ENCODE measurements at places on chromosomes 3 and 15.

- no peak for ATAC-seq
Observed at GRCh38 chr3:159911664-159912037, 77.0 kb upstream of the IL12A start.

GRCh38 chr3:23576379-23576959, 229.3 kb upstream of the UBE2E1 start:
- no peak for ATAC-seq

GRCh38 chr3:111506435-111506834, 35.6 kb upstream of the CD96 start:
- no peak for ATAC-seq

GRCh38 chr15:32747921-32748342, 30.1 kb downstream of the GREM1 start:
- no peak for ATAC-seq

DNA sequence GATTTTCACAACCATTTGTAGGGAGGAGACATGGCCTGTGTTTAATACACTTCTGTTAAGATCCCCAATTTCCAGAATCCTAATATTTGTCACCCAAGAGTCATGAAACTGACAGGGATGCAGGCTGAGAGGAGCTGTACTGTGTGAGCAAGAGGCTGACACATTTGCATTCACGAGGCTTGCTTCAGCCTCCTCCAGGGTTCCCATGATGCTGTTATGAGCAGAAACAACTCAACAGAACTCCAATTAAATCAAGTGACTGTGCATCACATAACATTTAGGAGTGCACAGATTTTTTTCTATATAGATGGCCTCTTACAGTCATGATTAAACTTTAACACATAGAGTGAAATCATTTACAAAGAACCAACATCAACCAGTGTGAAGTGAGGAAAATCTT, 292.3 kb upstream of the STT3B start:
- no peak for ATAC-seq

DNA sequence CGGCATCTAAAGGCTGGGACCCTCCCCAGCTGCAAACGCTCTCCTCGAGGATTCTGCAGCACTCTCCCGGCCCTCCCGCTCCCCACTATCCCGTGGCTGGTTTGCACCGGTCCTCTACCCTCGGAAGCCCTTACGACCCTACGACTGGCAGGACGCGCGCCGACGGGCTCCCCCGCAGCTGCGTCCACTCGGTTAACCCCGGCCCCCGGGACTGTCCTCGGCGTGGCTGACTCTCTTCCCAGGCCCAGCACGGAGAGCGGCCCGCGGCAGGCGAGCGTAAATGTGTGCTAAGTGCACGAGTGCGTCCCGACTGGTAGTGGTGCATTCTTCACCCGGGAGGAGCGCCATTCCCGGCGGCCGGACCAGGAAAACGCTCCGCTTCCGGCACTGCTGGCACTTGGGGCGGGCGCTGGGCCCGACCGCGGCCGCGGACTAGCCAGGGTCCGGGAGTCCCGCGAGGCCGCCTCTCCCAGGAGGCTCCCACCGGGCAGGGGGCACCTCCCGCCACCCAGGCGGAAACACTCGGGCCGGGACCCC, 508 bp downstream of the GORASP1 start:
- ATAC-seq, result peak; percentile 6

DNA sequence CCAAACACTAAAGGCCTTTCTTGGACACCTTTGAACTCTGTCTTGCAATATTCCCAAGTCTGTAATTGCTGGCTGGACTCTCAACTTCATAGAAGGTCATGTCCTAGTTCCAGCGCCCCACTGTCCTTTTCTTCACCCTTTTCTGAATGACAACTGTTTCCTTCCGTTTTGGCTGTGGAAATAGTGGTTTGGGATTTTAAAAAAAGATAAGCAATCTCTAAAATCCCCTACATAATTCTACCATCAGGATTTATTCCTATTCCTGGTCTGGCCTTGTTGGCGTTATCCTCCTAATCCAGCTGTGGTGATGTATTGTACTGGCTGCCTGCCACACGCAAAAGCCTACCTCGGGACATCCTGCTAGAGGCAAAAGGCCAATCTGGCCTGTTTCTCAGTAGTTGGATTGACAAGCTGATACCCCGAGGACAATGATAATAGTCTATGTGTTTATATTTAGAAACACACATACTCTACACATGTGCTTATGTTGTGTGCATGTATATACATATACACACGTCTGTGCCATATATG, 440.3 kb upstream of the DPH6 start:
- no peak for ATAC-seq

DNA sequence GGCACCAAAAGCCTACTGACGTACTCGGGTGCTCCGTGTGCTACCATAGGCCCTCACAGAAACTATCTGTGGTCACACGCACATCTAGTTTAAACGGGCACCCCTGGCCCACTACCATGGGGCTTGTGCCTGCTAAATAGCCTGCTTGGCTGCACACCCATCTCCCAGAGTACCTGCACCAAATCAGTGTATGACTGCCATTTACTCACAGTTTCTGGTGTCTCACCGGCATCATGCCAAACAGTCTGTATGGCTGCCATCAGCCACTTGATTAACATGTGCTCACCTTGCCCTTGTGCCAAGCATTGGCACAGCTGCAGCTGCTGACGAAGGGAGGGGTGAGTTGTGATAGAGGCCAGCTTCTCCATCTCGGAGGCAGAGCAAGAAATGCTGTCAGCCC, 232.7 kb downstream of the IGSF11 start:
- ATAC-seq, result no peak

DNA sequence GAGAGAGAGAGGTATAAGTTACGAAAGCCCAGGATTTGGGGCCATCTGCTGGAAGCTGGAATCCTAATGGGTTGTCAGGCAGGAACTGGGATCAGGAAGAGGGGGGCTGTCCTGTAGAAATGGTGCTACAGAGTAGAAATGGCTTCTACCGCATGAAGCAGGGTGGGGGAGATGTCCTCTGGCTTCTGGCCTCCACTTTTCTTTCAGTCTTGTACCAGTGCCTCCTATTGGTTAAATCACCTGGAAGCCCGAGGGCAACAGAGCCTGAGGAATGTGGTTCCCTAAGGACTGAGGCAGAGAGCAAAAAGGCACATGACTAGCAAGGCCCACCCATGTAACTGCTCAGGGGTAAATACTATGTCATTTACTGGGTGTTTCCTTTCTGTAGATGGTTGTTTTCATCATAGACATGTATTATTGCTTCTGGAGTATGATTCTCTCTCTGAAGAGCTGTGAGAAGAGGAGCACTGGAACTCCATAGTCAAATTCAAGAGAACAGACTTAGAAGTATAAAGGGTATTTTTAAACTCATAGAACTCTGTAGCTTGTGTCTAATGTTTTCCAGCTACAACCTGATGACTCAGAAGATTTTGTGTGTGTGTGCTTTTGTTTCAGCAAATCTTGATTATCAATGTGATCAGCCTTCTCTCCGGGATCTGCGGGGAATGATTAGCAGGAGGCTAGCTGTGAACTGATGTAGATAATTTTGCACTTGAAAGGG, 20.2 kb upstream of the MITF start:
- no peak for ATAC-seq

DNA sequence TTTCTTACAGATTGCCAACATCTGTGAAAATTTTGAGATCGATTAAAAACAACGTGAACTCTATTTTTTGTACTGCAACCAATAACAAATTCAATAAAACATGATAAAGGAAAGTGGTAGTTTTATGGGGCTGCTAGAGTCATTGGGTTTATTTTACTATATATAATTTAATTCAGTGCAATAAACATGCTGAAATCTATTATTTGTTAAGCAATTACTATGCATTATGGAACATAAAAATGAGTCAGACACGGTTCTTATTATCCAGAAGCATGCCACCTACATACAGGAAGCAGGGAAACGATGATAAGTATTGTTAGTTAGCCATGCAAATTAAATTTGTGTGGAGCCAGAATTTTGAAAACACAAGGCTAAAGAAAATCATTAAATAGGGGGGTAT, 27.2 kb downstream of the NPHP3 start:
- no peak for ATAC-seq

GRCh38 chr3:136925425-136926190, 32.2 kb upstream of the IL20RB start:
- ATAC-seq, result no peak

GRCh38 chr15:71899674-71900073, 89.3 kb downstream of the NR2E3 start:
- ATAC-seq, result no peak

DNA sequence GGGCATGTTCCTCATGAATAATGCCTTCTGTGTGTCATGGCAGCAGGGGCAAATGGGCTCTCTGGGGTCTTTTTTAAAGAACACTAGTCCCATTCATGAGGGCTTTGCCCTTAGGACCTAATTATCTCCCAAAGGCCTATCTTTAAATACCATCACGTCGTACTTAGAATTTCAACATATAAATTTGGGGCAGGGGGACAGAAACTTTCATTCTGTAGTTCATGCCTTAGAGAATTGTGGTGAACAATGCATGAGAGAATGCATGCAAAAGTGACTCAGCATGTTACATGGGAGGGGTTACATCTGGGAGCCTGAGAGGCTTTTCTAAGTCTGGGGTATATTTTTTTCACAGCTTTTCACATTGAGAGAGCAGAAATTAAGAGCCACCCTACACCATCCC, 208.5 kb upstream of the ROPN1 start:
- ATAC-seq, result no peak

GRCh38 chr3:79178471-79179180, 589.2 kb downstream of the ROBO1 start:
- no peak for ATAC-seq

- no peak for ATAC-seq
Observed at GRCh38 chr3:111519178-111519855, 22.7 kb upstream of the CD96 start.

GRCh38 chr3:134807189-134807588, 12.1 kb downstream of the EPHB1 start:
- no peak for ATAC-seq

GRCh38 chr3:175150812-175151401, 291.8 kb downstream of the NAALADL2 start:
- no peak for ATAC-seq

DNA sequence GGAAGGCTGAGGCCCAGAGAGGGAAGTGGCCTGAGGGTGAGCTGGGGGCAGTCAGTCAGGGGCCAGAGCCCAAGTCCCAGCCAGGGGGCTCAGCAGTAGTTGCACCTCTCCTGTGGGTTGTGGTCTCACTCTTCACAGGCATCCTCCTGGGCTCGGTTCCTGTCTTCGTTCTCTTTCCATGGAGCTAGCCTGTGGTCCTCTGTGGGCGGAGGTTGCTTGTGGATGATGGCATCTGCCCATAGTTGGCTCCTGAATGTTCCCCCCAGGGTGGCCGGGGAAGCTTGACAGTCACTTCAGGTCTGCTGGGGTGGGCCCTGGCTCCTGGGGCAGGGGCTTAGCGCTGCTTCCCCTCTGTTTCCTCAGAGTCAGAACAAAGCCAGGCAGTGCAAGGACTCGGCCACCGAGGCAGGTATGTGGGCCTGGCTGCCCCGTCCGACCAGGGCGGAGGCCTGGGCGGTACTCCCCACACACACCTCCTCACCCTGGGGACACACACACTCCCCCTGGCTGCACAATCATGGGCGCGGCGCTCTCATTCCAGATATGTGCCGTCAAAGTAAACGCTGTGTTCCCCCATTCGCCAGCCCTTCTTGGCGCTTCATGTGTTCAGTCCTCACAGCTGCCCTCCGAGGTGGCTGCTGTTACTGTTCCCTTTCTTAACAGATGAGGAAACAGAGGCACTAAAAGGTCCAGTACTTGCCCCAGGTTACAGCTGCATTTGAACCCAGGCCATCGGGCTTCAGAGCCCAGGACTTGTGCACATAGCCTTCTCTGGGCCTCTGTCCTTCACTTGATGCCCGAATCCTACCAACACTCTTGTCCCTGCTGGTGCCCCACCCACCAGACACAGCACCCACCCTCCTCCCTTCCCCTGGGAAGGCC, 34.5 kb downstream of the PSTPIP1 start:
- no peak for ATAC-seq

DNA sequence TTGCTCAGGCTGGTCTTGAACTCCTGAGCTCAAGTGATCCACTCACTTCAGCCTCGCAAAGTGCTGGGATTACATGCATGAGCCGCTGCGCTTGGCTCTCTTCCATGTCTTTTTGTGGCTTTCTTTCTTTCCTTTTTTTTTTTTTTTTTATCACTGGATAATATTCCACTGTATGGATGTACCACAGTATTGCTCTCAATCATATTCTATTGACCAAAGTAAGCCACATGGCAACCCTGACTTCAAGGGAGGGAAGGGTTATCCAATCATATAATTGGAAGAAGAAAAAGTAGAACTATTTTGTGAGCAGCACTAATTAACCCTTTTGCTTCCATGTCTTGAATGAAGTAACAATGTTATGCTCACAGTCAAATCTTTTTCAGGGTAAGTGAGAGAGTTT, 307.0 kb upstream of the RASGRP1 start:
- ATAC-seq, result no peak

- no peak for ATAC-seq
Observed at GRCh38 chr15:87931584-87931983, 325.0 kb downstream of the NTRK3 start.

DNA sequence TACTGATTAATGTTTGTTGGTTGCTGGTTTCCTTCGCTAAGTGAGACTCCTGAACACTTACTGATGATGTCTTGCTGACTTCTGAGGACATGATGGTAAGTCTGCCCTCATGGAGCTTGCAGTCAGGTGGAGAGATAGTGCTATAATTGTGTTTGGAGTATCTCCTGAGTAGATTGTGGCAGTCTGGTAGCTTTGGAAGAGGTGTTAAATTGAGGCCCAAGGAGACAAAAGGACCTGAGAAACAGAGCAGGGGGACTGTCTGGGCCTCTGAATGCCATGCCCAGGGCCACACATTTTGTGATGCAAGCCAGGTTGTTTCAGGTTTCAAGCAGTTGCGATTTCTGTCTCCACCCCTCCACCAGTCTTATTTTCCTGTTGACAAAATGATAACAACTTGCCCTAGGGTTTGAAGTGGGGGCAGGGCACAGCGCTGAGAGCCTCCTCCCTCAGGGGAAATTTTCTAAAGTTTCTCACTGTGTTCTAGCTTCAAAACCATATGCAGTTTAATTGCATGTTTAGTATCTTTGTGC, 16.7 kb downstream of the SMAD3 start:
- ATAC-seq, result peak; percentile 14

DNA sequence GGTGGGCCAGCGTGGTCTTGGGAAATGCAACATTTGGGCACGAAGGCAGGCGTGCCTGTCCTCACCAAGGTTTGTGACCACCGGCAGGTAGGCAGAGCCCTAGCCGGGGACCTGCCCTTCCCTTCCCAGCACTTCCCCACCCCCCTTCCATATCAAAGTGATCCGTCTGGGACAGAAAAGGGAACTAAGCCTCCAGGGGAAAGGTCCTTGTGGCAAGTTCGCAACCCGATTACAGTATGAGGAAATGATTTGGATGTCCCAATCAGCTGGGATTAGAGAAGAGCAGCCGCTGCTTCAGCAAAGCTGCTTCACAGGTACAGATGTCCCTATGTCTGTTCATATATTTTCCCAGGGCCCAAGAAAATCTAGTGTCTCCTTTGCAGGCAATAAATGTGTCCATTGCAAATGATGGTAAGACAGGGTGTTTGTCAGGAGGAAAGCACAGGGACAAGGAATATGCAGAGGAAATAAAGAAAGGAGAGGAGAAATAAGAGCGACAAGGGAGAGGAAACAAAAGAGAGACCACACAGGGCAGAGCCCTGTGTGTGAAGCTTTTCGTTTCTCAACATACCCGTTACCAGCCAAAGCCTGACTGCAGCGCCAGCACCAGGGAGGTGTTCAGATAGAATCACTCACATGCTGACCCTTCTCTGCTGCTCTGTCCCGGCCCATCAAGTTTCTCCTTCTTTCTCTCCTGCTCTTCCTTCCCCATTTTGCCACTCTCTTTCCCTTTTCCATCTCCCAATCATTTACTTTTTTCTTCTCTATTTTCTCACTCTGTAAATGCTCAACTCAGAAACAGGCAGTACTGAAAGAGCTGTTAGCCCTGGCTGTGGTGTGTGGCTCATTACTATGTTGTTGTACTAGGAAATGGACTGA, 17.4 kb upstream of the SECISBP2L start:
- no peak for ATAC-seq

- ATAC-seq, result no peak
Observed at GRCh38 chr15:38149315-38149714, 103.3 kb upstream of the SPRED1 start.

Measured in activated CD4-positive, CD25-positive, alpha-beta regulatory T cell treated with anti-CD3 and anti-CD28 coated beads, Interleukin-2, amount 50 U/mL, for 24 hours (primary cell).